Cardiac septum (tissue), 1 donor: ENCODE measurements at places on chromosomes 7 and 10. TPM values are rescaled to one million over a fixed set of nuclear protein-coding genes. Genes with fewer than 3 reads are reported as not detected.

GRCh38 chr7:2715341-2716231, 27.6 kb downstream of the AMZ1 start:
- no peak for DNase-seq

DNA sequence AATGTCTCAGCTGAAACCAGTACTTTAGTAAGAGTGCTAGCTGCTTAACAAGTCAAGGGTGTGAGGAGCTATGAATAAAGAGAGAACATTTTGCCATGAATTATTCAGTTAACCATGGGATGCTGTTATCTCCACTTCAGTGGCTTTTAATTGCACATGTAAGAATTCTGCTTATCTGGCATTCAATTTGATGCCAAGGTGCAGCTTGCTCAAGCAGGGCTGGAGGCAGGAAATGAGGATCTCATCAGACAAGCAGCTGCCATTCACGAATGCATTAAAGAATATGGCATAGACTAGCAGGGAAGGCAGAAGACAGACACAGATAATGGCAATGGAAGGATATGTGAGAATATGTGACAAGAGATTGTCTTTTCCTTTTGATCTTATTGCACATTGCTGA, 697.8 kb downstream of the NRG3 start:
- no peak for DNase-seq

Gene LRMDA
- total RNA-seq, result 4.5 TPM

DNA sequence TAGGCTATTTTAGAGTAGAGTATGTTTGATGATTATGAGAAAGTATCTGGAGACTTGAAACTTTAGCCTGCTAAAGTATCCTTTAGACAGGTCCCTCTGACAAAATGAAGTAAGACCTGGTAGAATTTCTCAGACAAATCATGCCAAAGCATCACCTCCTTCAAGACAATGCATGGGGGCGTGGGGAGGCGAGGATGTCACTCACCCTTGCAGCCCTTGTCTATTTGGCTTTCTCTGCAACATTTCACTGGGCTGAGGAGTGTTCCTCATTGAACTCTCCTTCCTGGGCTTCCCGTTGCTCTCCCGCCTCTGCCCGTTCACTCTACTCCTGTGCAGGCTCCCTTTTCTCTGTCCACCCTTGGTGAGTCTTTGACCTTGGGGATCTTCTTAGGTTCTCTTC, 98.5 kb downstream of the JAZF1 start:
- DNase-seq, result no peak

Gene CNNM1
- total RNA-seq, result 0.22 TPM

Gene MYOF
- 82.5 TPM for total RNA-seq

Gene PRKCQ
- 0.24 TPM for total RNA-seq

DNA sequence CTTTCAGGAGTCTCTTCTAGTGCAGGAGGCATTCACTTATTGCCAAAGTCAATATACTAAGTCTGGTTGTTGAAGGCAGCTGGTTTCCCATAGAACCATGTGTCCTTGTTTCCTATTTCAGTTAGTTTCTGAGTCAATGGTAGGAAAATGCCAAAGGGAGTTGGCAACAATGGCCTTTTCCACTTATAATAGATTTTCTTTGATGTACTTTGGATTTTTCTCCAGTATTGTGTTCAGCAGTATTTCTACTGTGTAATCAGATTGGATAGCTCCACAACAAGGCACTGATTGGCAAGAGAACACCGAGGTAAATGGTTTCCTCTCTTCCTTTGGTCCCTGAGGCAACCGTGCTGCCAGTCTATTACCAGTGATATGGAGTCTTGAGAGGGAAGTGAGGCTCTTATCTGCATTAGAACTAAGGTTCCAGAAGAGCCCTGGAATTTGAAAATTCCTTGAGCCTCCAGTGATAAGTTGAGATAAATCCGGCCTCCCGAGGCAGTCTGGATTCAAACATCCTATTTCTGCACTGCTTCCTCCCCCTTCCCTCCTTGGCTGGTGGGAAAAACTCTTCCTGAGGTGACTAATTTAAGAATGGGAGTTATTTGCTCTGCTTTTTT, 7.9 kb upstream of the SEPTIN7 start:
- DNase-seq, result no peak

DNA sequence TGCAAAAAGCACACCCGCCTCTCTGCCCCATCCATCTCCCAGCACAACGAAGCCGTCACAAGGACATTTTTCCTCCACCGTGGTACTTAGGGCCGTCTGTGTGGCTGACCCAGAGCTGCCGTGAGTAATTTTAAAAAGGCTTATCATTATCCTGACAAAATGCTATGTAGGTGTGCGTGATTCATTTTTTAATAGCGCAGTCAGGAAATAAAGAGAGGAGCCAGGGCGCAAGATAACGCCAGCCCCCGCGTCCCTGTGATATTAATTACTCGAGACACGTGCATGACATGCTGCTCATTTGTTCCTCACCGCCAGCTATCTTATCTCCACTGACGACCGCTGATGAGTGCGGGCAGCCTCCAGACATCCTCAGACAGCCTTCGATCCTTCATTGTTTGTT, 332.7 kb upstream of the PFKP start:
- no peak for DNase-seq

DNA sequence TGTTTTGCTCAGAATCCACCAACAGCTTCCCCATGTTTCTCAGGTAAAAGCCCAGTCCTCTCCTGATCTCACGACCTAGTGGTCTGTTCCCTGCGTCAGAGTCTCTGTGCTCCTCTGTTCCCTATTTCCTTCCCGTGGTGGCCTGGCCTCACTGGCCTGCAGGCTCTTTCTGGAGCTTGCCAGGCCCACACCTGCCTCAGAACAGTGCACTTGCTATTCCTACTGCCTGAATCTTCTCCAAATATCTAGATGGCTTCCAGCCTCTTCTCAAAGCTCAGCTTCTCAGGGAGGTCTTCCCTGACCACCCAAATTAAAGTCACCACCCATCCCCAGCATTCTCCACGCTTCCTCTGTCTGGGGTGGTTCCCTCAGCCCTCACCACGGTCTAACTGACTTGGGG, 165.3 kb downstream of the USP6NL start:
- DNase-seq, result peak; percentile 35

GRCh38 chr7:47207956-47208355, 374.0 kb downstream of the TNS3 start:
- DNase-seq, result no peak

GRCh38 chr7:4745971-4746919, 29.2 kb upstream of the AP5Z1 start:
- DNase-seq, result no peak

DNA sequence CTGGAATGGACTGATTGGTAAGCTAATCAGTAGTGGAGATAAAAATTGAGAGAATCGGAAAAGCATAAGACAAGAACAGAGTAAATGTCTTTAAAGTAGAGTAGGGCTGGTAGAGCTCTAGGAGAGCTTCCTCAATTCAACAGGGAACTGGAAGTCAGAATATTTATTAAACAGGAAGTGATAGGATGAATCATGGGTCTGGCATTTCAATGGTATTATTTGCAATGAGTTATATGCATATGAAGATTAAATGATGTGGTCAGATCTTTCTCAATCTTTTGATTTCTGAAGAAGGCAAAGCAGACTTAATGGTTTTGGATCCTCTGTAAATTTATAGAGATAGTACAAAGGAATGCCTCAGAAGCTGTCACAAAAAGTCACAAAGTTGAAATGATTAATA, 349.0 kb downstream of the HPSE2 start:
- no peak for DNase-seq

Gene DDIT4
- total RNA-seq, result 22.6 TPM

Gene ZDHHC6
- 18.3 TPM for total RNA-seq

Gene ARHGAP22
- total RNA-seq, result 4.4 TPM

Gene LRRC4
- 3.7 TPM for total RNA-seq

Gene STOX1
- total RNA-seq, result 0.19 TPM

DNA sequence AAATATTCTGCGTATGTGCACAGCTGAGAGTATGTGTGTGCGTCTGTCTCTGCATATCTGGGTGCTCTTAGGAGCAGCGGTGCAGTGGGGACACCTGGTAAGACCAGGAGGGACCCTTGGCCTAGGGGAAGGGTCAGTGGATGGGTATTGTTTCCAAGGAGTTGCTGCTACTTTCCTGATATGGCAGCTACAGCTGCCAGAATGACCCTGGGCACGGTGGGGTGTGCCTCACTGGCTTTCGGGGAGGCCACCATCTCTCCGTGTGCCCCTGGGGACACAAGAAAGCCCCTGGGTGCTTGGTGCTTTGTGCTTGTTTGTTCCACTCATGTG, 8.6 kb downstream of the PFKFB3 start:
- no peak for DNase-seq

DNA sequence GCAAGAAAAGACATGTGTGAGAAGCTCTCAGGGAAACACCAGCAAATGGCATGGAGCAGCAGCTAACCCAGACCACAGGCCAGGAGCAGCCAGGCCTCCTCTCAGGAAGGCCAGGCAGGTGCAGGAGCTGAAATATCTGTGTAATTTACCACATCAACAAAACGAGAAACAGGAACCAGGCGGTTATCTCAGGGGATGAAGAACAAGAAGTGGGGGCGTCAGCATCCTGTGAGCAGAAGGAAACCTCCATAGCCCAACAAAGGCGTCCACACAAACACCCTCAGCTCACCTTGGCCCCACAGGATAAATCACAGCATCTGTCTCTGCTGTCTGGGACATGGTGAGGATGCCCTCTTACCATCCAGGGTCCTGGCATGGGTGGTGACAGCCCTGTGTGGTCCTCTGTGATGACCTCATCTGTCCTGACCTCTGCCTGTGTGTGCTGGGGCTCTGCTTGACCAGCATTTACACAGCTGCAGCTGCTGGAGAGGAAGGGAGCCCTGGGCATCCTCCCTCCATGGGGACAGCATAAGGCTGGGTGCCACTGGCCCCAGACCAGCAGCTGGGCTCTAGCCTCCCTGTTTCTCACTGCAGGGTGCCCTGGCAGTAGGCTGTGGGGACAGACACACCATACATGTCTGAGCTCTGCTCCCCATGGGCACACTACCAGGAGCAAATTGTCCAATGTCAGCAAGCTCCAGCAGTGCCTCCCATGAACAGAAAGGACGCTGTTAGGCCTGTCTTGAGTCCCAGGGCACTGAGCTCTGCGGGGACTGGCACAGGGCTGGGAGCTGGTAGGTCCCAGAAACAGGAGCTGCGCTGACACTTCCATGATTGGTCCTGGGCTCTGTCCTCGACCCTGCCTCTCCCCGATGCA, 34.6 kb downstream of the ANXA8 start:
- DNase-seq, result no peak

- no peak for DNase-seq
Measured at GRCh38 chr7:156503196-156503595, 137.4 kb upstream of the RNF32 start.

GRCh38 chr10:62895063-62895462, 78.9 kb upstream of the EGR2 start:
- no peak for DNase-seq

Gene YKT6
- total RNA-seq, result 56.1 TPM

Gene ASZ1
- not detected for total RNA-seq

GRCh38 chr7:23287612-23288011, 11.5 kb upstream of the MALSU1 start:
- DNase-seq, result no peak

- DNase-seq, result no peak
Measured at GRCh38 chr7:77826300-77826699, 27.7 kb downstream of the PHTF2 start.

GRCh38 chr10:73911553-73912004, 647 bp downstream of the PLAU start:
- no peak for DNase-seq

Gene CNPY1
- not detected for total RNA-seq

- DNase-seq, result no peak
Measured at GRCh38 chr10:63972949-63973827, 452.0 kb downstream of the REEP3 start.

DNA sequence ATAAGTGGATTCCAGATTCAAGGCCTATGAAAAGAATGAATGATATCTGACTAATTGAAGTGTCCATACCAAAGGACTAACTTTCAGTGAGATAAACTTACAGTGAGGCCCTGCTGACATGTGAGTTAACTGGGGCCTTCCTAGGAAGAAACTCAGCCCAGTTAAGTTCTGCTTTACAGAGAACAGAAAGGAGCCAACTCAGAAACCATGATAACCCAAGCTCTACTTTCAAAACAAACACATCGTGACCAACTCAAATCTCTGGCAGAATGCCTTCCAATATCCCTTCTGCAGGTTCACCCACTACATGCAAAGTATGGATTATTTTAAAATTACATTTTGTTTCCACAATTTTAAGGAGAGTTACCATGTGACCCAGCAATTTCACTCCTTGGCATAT, 75.8 kb upstream of the MRLN start:
- DNase-seq, result no peak

DNA sequence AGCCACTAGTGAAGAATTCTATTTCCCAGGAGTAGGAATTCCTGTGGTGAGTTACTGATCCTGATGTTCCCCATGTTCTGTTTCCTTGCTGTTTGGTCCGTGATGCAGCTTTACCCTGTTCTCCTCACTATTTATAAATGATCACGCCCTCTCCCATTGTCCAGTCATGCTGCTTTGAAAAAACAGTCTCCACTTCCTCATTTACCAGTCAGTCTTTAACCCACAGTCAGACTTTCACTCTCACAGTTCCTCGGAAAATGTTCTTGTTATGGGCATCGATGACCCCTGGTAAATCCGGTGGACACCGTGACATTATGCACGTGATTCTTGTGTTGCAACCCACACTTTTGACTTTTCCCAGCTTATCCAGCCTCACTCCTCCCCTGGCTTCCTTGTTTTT, 14.4 kb downstream of the SCIN start:
- no peak for DNase-seq

DNA sequence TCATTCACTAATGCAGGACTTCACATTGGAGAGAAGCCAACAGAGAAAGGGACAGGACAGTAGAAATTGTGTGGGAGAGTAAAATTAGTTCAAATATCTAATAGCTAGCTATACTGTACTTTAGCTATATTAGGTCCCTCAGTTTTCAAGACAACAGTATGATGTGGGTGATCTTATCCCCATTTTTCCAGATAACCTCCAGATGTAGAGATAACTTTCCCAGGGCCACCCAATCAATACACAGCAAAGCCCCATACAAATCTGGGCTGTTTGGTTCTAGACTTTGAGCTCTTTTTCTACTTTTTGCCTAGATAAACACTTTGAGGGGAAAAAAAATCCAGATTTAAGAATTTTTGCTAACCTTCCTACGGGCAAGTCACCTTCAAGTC, 482 bp upstream of the CLDN12 start:
- no peak for DNase-seq

DNA sequence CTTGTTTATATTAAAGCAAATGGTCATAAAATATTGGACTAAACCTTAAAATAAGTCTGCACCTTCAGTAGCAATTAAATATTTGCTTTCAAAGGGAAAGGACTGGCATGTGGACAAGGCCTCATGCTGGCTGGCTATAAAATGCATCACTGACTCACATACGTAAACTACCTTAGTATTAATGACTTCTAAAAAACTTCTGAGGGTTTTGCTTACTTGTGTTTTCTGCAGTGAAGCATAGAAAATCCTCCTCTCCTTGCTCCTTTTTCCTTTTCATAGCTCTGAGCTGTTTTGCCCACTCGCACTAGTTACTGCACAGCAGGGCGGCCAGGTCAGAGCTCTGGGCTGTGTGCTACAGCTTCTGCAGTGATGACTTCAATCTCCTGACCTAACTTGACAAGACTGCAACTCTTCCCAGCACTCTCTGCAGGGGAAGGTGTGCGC, 82.3 kb downstream of the CUL2 start:
- DNase-seq, result no peak

Gene NRCAM
- 0.57 TPM for total RNA-seq
